ENCODE measurements at places on chromosomes 11 and 22. TPM values are rescaled to one million over a fixed set of nuclear protein-coding genes. Genes with fewer than 3 reads are reported as not detected.

- no peak for DNase-seq
Observed at GRCh38 chr22:38715176-38715764, 9.5 kb downstream of the GTPBP1 start.

- no peak for DNase-seq
Observed at GRCh38 chr11:13216711-13217075, 60.9 kb upstream of the BMAL1 start.

The PLA2G6 gene
- total RNA-seq: 57.1 TPM

The HORMAD2 gene
- total RNA-seq: not detected

The RBM4 gene
- 60.1 TPM for total RNA-seq

All from tibial nerve (tissue), 4 donors.